Colonic mucosa (tissue), 4 donors: ENCODE measurements at places on chromosomes 7 and 10. TPM values are rescaled to one million over a fixed set of nuclear protein-coding genes. Genes with fewer than 3 reads are reported as not detected.

GRCh38 chr7:148238761-148239325, 351.7 kb upstream of the C7orf33 start:
- H3K36me3 ChIP-seq: no peaks in the 10 kb centered on the region
- H3K27me3 ChIP-seq: no peaks in the 10 kb centered on the region
- no peak overlapping the region for H3K4me3 ChIP-seq

The PHTF2 gene
- 9.7 TPM for total RNA-seq

DNA sequence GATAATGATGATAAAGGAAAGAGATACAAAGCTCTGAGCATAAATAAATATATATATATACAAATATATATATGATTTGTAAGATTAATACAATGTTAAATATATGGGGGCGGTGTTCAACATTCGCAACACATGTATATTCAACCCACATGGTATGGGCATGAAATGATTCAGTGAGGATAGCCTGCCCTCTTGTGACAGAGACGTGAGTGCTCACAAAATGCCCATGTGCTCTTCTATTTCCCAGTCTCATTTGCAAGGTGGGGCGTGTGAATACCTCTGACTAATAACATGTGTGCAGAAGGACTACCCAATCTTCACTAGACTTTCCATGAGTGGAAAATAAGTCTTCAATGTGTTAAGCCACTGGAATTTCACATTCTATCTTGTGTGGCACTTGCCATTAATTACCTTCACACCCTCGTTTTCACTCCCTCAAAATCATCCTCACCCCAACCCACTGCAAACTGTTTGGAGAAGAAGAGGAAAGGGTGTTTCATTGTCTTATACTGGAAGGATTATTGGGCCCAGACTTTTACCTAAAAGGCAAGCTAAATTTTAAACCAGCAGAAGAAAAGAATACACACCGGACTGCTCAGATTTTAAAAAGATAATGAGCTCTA, 26.9 kb downstream of the ASAH2 start:
- H3K36me3 ChIP-seq: no peaks in the 10 kb centered on the region
- no peak overlapping the region for H3K27ac ChIP-seq
- DNase-seq: peak; percentile 29
- H3K4me3 ChIP-seq: no peak overlapping the region
- no peaks in the 10 kb centered on the region for H3K27me3 ChIP-seq

- no peaks in the 10 kb centered on the region for H3K4me1 ChIP-seq
- no peak for DNase-seq
- H3K27ac ChIP-seq: no peak overlapping the region
- H3K36me3 ChIP-seq: no peaks in the 10 kb centered on the region
These were observed 179.7 kb upstream of the GRB10 start for GRCh38 chr7:50962281-50962883.
